Mucosa of descending colon (tissue), 3 donors: ENCODE measurements at places on chromosomes 11 and 22. TPM values are rescaled to one million over a fixed set of nuclear protein-coding genes. Genes with fewer than 3 reads are reported as not detected.

GRCh38 chr22:26701323-26701722 is 43.9 kb downstream of the MIAT start:
- no peak for DNase-seq

DNA sequence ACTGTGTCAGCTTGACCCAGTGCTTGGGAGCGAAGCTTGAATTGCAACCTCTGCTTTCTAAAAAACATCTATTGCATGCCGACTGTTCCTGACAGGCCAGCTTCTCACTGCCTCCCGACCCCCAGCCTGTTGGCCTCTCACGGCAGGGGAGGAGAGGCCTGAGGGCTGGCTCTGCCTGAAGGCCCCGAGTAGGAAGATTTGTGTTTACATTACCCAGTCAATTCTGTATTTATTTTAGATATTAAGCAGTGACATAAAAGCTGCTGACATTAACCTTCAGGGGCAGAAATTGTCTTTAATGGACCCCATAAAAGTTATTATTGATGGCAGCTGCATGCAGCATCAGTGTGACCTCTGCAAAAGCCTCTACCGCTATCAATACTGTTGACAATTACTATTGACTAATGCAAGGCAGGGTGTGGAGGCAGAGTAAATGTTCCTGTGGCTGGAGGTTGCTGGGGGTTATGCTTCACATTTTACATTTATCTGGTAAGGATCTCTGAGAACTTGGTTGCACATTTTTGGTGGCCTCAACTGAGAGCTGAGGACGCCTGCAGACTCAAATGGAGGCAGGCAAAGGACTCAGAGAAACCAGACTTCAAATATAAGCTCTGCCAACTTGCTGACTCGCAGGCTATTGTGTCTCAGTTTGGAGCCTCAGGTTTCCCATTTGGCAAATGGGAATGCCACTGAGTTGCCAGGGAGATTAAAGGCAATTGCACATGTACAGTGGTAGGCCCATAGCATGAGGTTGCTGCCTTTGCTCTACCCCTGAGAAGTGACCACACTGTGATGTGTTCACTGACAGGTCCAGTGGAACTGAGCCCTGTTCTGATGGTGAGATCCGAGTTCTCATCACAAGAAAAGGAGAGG is 380.5 kb downstream of the TENM4 start:
- DNase-seq = no peak

DNA sequence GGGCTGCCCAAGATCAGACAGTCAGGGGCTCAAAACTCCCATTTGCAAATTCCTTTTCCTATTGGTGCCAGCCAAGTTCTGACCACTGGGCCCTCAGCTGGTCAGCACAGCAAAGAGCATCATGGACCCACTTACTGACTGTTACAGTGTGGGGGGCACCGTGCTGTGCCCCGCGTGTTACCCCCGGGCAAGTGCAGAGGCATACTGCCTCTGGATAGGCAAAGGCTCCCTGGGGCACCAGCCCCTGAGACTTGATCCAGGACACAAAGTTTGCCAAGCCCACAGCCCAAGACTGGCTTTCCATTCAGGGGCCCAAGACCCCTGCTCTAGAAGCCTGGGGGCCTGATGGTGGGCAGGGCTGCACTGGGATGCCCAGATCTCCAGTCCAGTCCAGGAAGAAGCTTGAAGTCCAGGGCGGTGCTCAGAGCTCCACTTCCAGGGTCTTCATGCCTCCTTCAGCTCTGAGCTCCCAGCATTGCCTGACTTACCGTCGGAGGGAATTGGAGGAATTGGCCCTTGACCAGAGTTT is 6.6 kb downstream of the LRRC32 start:
- no peak for DNase-seq

DNA sequence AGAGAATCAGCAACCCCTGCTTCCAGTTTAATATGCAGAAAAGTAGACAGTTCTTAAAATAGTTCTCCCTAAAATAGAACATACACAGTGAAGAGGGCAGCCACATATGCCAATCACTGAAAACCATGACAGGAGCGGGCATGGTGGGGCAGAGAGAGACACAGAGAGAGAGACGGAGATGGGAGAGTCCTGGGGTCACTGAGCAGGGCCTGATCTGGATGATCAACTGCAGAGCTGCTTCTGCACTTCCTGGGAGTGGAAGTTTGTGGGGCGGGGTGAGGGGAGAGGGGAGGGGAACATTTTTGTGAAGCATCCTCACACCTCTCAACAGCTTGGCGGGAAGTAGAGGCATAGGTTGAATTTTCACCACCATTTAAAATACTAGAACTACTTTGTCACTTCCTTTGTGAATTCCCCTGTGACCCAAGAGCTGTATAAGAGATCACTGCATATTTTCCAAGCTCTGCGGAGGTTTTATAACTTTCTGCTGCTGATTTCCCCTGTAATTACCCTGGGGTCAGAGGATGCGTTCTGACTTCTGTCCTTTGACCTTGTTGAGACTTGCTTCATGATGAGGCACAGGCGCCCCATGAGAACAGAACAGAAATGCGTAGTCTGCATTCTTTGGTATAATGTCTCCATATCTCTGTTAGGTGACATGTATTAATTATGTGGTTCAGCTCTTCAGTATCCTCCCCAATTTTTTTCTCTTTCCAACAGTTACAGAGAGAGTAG is 419.4 kb downstream of the BRD1 start:
- no peak for DNase-seq

DNA sequence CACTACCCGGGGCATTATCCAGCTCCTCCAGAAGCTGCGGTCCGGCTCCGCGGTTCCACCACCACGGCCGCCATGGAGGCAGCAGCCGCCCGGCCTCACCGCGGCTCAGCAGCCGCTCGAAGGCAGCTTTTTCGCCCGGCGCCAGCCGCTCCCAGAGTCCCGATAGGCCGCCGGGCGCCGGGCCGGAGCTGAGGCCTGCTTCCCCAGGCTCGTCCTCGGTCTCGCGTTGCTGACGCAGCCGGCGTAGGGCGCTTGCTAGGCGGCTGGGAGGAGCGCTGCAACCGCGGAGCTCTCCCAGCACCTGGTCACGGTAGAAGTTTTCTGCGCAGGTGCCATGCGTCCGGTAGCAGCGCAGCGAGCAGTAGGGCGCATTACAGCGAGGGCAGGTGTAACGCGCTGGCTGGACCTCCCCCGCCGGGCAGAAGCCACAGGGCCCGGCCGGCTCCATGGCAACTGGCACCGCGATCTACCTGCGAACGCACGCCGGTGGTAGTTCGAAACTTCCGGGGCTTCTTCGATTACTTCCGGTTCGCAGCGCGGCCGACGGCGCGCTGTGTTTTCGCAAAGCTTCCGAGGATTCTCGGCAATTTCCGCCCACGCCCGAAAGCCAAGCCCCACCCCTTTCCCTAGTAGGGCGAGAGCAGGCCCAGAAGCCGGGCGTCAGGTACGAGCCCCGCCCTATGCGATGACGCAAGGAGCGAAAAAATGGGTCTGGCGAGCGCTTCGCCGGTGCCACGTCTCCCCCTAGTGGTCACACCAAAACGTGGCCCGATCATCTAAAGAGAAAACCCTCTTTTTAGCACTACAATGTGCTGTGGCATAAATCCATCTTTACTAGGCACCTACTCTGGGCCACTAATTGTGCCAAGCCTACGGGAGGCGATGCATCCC is at the start of gene ZNHIT2:
Gene ZNHIT2 (minus strand): TSS at position 496 of the 891 bp plus-strand sequence. CDS start 48 bp downstream, at position 448.
- peak; percentile 100 for DNase-seq

The NCAPD3 gene
- total RNA-seq = 19.8 TPM

GRCh38 chr11:94855666-94856065 is 87.5 kb downstream of the AMOTL1 start:
- no peak for DNase-seq

DNA sequence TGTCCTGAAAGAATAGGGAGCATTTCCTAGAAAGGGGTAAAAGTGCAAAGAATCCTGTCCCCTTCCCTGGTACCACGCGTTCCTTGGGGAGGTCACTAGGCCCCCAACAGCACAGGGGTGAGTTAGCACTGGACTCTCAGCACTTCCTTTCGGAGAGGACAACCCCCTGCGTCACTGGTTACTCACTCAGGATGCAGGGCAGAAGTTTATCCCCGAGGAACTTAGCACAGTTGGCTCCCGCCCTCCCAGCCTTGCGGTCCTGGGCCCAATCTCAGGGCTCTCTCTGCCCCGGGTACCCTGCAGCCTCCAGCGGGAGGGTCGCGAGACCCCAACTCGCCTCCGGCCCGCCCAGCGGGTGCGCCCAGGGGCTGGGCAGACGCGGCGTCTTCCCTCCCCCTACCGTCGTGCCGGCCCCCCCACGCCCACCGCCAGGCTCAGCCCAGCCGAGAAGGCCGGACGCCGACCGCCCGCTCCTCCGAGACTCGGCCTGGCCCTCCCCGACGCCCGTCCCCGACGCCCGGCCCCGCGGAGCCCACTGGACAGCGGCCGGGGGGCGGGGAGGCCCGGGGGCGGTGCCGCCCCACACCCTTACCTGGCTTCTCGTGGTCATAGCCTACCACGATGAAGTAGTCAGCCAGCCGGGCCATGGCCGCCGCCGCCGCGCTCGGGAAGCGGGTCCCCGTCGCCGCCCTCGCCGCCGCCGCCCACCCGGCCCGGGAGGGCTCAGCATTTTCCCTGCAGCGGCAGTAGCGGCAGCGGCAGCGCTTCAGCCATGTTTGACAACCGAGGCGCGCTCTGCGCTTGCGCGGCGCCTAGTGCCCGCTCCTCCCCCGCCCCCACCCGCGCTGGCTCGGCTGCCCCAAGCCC is at the start of gene SBF2:
Gene SBF2 (minus strand): TSS at position 797 of the 867 bp plus-strand sequence. CDS start 150 bp downstream, at position 647.
- DNase-seq = peak; percentile 89

DNA sequence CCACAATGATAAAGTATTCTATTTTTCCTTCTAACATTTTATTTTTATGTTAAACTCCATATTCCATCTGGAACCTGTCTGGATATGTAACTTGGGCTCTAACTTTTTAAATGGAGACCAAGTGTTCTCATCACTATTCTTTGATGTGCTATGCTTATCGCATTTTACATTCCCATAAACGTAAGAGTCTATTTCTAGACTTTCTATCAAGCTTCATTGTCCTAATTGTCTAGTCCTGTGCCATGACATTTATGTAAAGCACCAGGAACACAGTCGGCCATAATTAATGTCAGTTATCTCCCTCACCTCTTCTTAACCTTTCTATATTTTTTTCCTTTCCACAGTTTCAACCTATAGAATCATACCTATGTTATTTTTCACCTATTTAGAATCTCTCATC is 113.9 kb upstream of the TEAD1 start:
- no peak for DNase-seq

The PLAAT3 gene
- total RNA-seq = 15.1 TPM

- no peak for DNase-seq
Measured at GRCh38 chr22:26360169-26360885, 68.7 kb upstream of the ASPHD2 start.

DNA sequence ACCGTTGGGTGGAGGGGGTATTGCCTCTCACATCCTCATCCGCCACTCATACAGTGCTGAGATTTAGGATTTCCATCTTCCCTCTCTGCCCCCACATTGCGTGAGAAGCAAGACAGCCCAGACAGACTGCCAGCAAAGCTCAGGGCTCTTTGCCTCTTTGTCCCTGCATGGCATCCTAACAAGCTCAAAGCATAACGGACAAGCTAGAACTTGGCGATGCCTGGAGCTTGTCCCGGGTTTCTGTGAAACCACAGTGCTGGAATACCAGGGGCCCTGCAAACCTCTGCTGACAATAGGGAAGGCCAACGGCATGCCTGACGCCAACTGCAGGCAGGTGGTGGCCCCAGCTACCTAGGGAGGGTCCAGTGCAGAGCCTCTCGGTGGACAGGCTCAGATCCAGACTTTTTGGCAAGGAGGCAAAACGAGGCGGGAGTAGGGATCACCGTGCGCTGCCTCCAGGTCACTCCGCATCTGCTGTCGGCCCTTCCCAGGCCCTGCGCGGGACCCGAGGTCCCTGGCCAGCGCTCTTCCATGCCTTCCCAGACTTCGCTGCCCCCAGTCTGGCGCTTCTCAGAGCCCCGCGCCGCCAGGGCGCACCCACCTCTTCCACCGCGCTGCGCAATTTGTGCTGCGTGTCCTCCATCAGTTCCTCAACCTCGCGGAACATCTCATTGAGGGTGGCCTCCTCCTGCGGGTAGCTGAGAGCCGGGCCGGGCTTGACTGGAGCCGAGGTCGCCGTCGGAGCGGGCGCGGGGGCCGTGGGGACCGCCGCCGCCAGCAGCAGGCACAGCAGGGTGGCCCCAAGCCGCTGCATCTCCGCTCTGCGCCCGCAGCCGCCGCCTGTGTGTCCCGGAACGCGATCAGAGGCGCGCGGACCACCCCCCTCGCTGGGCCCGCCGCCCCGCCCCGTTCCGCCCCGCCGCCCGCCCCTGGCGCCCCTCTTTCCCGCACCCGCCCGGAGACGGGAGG is at the start of gene DKK3:
Gene DKK3 (minus strand): TSS at position 858 of the 969 bp plus-strand sequence. CDS start 44 bp downstream, at position 814.
- DNase-seq = no peak

DNA sequence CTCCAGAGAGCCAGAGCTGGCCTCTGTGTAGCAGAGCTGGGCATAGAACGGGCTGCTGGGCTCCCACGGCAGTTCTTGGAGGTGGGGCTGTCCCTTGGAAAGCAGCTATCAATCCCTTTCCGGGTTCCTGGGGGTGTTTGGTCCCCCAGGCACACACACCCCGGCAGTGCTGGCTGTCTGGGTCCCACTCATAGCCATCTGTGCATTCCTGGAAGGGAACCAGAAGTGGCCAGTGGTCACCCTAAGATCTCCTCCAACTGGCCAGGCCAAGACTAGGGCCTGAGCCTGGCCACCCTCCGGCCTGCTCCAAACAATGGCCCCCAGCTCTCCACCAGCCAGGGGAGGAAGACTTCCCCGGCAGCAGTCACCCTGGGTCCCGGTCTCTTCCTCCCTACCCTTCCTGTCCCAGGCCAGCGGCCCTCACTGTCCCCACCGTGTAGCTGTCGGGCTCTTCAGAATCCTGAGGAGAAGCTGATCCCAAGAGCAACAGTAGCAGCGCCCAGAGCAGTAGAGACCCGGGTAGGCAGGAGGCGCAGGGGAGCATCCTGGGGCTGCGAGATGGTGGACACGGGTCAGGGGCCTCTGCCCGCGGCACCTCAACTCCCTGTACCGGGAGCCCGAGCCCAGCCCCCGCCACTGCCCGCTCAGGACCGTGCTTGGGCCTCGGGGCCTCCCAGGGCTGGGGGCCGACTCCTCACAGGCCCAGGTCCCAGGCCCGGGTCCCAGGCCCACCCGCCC is 620 bp downstream of the EFEMP2 start:
- DNase-seq = peak; percentile 58

DNA sequence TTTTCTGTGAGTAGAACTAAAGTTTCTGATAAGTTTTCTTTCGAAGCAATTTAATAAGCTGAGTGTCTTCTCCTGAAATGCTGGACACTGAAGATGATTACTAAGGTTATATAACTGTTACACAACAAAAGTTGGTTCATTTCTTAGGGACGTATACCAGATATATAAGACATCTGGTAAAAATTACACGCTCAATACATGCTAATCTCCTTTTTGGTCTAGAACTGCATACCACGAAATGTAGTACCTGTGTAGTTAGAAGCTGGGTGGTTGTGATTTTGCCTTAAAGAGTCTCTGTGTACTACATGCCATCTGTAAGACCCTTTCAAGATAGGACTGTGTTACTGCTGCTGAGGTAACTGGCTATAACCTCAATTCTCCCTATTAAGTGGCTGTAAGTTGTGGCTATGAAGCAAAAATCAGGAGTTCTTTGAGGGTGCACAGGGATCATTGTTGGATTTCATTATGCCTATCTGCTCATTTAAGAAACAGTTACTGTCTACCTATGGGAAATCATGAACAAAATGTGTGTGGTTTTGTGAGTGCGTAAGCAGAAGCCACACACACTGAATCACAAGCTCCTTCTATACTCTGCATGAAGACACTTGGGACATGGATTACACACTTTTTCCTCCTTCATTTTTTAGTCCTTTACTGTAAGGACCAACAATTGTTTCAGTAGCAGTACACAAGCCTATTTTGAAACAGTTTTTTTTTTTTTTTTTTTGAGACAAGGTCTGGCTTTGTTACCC is 195.9 kb downstream of the SWAP70 start:
- DNase-seq = no peak

The EMID1 gene
- 3.0 TPM for total RNA-seq
